Activated T-cell treated with anti-CD3 and anti-CD28 coated beads, Interleukin-2, amount 50 U/mL, for 24 hours (primary cell): ENCODE measurements at places on chromosomes 2 and 18.

DNA sequence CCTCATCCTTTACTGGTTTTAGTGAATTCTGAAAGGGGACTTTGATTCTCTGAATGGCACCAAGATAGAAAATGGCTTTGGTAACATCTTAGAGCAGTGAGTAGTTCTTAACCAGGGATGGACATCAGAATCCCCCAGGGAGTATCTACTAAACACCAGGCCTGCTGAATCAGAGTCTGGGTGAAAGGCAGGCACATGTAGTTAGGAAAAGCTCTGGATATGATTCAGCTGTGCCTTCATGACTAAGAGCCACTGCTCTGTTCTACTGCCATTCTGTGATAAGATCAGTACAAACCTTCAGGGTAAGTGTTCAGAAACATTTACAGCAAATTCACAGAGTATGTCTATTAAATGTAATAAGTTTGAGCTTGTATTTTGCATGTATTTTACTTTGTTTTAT is 46.2 kb upstream of the B3GNT2 start:
- no peak for DNase-seq

GRCh38 chr2:54370405-54371104 is 85.6 kb upstream of the SPTBN1 start:
- DNase-seq = no peak

DNA sequence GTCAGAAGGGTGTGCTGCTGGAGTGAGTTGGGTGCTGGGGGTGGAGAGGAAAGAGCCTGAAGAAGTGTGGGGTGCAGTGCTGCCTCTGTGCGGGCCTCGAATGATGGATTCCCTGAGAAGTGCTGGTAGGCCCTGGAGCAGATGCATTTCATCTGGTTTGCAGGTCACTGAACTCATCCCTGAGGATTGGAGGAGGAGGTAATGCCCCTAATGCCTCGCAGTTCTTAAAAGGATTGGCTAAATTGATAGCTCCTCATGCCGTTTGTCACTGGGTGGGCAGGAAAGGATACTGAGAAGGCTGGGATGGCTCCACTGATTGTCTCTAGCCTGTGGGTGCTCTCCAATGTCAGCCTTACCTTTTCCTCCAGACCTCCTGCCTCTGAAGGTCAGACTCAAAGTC is 74.1 kb downstream of the CTIF start:
- DNase-seq = no peak

GRCh38 chr2:69154106-69154505 is 141.1 kb downstream of the ANTXR1 start:
- no peak for DNase-seq

DNA sequence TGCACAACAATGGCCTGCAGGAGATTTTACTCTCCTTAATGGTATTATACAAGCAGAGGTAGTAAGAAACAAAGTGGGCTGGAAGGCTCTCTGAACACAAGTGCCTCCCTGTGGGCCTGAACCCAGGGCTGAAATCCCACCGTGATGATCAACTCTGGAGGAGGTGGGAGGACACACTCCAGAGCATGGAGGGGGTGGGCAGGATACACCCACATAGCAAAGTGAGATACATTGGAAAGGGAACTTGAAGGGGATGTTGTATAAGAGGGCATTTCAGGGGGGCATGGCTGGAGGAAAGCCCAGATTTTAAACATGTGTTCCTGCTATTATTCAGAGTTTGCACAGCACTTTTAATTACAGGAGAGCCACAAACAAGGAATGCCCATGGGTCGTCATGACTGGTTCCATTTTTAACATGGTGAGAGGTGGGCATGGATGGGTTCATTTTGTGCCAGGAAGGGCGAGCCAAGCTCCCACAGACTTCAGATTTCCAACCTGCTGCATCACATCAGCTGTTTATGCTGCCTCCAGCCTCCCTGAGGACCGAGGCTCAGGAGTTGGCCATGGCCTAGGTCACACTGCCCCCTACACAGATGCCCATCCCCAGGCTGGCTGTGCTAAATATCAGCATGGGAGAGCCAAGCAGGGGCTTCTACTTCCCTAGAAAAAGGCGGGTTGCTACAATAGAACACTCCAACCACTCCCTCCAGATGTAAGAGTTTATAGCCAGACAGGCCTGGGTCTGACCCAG is 416.2 kb upstream of the ID2 start:
- DNase-seq = no peak

DNA sequence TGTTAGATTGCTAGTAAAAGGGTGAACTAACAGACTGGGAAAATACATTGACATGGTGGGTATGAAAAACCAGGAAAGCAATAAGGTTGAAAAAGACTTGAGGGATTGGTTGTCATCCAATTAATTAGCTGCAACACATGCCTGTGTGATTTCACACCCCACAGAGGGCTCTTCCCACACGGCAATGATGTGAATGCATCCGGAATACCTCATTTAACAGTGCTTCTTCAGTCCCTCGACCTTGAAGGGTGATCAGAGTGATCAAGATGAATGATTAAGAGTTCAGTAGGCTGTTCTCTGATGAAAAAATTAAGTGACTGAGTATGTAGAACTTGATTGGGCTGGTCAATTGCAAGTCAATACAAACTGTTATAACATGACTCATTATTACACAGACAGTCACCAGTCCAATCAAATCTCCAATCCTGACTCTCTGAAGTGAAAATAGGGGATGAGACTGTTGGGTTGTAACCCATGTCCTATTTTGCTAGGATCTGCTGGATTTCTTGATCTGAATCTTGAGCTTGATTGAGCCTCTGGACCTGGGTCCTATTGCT is 924.9 kb upstream of the FAM98A start:
- DNase-seq = no peak

DNA sequence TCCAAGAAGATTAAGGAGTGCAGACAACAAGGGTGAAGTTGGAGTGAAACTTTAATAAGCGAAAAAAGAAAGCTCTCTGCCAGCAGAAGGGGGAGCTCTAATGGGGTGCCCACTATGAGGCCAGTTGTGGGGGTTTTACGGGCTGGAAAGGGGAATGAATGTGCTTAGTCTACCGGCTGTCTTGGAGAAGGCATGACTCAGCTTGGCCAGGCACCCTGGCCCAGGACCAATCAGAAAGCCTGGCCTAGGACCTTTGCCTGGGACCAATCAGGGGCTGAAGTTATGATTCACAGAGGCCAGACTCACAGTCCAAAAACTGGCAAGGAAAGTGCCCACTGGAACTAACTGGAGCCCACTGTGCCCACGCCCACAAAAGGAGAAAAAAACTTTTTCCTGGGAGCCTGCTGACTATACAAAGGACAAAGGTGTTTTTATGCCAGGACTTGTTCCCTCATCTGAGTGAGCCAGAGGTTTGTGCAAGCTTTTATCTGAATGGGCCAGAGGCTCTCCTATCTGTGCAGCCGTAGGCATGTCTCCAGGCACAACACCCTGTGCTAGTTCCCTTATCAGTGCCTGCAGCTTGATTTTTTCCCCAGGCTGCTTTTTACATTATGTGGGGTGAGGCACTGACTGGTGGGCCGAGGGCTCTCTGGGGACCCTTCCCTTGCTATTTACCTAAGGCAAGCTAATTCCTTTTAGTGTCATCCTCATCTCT is 18.6 kb downstream of the CMPK2 start:
- no peak for DNase-seq

DNA sequence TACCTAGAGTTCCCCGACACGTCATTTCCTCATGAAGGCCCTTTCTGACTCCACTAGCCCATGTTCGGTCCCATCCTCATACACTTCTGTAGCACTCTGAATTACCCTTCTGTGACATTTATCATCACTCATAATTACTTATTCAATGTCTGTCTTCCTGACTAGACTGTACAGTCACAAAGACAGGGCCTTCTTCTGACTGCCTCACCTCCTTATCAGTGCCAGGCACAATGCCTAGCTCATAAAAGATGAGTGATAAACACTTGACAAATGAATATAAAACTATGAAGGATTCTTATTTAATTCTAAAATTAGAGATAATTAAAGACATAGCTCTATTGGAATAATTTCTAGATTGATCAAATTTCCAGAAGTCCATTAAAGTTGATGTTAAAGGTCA is 1.4 kb upstream of the UBXN4 start:
- no peak for DNase-seq

GRCh38 chr2:72985891-72986683 is 68.8 kb downstream of the EMX1 start:
- no peak for DNase-seq

GRCh38 chr2:42722320-42723190 is 41.4 kb downstream of the OXER1 start:
- no peak for DNase-seq

DNA sequence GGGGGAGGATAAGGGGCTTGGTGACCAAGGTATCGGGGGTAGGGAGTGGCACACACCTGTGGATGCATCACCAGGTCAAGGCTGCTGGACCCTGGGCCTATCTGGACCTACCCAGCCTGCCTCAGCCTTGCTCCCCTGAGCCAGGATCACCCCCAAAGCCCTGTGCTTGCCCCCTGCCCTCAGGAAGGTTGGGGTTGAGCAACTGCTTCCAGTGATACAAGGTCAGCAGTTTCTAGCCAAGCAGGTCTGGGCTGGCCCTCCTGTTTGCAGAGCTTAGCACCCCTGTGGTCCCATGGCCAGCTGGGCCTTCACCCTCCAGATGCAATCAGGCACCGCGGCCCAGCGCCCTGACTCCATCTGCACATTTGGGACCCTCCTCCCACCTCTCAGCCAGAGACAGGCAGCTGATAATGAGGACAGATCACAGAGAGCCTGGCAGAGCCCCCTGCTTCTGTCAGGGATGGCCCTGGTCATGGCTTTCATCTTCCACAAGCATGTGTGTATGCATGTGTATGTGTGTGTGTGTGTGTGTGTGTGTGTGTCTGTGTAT is 154.6 kb downstream of the TFCP2L1 start:
- no peak for DNase-seq
